ENCODE measurements at places on chromosomes 6 and 20.

- DNase-seq: no peak
These were observed 862.6 kb upstream of the MAN1A1 start for GRCh38 chr6:120211955-120212792.

- no peak for DNase-seq
These were observed 79.6 kb downstream of the IPCEF1 start for GRCh38 chr6:154276810-154277628.

DNA sequence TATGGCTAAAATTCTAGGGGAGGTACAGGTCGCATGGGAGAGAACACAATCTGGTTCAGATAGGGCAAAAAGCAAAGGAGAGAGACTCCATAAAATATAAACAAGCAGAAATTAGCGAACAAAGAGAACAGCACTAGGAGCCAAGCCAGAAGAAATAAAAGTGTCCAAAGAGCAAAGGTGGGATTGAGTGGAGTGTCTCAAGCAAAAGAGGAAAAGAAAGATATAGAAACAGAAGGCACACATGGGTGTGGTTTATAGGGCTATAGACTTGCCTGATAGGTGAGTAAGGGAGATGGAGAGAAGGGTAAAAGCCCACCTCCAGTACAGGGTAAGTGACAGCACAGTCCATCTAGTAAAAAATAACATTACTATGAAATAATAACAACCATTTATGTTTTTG, 36.5 kb upstream of the IRAK1BP1 start:
- no peak for DNase-seq

- DNase-seq: no peak
These were observed 25.4 kb upstream of the HLA-E start for GRCh38 chr6:30463651-30464618.

GRCh38 chr6:112018619-112019416, 35.1 kb upstream of the CCN6 start:
- DNase-seq: no peak

DNA sequence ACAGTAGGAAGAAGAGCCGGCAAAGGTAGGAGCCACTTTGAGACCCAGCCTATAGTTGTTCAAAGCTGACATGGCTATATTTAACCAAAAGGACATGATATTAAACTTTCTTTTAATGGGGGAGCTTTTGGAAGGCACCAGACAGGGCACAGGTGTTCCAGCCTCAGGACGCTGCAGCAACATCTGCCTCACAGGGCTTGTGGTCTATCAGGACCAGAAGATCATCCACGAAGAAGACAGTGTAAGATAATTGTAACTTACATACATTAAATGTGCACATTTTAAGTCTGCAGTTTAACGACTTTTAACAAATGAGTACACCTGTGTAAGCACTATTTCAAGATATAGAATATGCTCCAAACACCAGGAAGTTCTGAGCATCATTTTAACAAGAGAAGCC, 168.2 kb upstream of the PMEPA1 start:
- no peak for DNase-seq

GRCh38 chr6:29739882-29740261, 16.6 kb downstream of the HLA-F start:
- no peak for DNase-seq

DNA sequence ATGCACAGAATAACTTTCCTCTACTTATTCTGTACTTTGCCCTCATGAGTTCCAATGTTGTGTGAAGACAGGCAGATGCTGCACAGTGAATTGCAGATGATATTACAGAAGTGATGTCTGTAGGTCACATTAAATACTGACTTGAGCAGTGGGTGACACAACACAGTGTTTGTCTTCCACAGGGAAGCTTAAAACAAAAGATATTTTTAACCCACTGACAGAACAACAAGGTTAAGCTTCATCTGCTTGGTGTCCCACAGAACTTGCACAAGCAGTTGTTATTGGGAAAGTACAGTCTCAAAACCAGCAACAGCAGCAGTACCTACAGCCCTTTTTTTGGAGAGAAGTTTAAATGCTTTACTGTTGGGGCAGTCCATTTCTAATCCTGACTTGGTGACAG, 10.5 kb downstream of the SUMO4 start:
- DNase-seq: no peak

GRCh38 chr6:52667572-52667971, 3.3 kb upstream of the TMEM14A start:
- no peak for DNase-seq

DNA sequence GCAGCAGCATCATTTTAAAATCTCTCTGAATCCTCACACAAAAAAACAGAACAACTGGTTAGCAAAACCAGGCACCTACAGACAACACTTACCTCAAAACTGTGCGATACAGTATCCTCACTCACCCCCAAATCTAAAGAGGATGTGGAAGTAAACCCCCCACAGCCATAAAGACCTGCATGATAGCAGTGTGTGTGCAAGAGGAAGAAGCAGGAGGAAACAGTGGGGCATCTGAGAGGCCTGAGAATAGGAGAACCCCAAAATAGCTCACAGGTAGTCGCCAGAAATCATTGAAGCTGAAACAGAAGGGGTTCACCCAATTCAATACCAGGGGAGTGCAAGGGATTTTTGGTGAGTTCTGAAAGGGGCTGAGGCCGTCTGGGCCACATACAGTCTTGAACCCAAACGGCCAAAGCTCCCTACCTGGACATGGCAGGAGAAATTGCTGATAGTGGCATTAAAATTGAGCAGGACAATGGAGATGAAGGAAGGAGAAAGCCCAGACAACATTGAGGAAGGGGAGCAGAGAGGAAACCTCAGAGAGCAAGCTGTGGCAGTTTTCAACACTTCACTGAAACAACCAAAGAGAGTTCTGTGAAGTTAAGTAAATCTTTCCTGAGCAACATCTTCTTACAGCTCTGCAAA, 129.7 kb downstream of the FIG4 start:
- no peak for DNase-seq

GRCh38 chr6:34248198-34248726, 544 bp downstream of the SMIM29 start:
- no peak for DNase-seq

DNA sequence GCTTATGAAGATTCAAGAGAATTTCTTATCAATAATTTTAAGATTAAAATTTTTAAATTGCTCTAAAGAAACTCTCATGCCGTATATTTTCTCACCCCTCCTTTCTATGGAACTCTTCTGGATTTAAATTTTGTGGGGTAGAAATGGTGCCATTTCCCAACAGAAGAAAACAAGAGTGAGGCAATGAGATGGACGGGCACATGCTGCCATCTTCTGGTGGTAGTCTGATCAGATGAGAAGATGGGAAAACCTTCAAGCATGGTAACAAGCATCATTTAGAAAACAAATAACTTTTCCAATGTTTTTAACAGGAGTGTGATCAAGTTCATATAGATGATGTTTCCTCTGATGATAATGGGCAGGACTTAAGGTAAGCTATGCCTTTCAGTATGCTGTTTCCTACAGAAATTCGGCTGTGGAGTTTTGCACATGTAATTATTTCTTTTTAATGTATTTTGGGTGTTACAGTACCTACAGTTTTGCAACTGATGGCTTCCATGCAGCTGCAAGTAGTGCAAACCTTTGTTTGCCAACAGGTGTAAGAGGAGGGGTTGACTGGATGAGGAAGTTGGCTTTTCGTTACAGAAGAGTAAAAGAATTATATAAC, 271.4 kb downstream of the EYA4 start:
- peak; percentile 14 for DNase-seq

GRCh38 chr6:12009876-12010634, 2.1 kb upstream of the HIVEP1 start:
- no peak for DNase-seq

DNA sequence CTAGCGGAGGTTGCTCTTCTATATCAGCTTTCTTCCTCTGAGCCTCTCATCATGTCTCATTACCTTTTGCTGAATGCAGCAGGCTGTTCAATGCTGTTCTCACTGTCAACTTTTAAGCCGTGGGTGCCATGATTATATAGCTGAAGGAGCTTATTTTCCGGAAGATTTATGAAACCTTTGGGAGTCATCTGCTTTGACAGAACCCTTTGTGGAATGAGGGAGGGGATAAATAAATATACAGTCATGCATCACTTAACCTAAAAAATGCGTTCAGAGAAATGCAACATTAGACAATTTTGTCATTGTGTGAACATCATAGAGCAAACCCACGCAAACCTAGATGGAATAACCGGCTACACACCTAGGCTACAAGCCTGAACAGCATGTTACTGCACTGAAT, 102.2 kb upstream of the AKAP12 start:
- peak; percentile 26 for DNase-seq

DNA sequence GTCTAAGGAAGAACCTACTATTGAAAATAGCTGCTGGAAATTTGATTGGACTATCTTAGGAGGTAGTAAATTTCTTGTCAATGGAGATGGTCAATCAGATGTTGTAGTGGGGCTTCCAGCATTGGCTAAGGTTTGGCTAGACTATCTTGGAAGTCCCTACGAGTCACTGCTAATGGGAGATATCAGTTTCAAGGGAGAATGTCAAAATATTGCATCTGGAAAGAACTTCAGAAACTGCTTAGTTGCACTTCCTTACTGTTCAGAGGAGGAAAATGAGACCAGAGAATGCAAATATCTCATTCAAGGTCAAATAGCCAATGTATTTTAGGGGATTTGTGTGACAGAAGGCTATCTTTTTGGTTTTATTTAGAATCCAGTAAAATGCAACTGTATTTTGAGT, 53.5 kb upstream of the CCN2 start:
- DNase-seq: no peak

GRCh38 chr6:72094506-72094905, 208.2 kb downstream of the RIMS1 start:
- no peak for DNase-seq

DNA sequence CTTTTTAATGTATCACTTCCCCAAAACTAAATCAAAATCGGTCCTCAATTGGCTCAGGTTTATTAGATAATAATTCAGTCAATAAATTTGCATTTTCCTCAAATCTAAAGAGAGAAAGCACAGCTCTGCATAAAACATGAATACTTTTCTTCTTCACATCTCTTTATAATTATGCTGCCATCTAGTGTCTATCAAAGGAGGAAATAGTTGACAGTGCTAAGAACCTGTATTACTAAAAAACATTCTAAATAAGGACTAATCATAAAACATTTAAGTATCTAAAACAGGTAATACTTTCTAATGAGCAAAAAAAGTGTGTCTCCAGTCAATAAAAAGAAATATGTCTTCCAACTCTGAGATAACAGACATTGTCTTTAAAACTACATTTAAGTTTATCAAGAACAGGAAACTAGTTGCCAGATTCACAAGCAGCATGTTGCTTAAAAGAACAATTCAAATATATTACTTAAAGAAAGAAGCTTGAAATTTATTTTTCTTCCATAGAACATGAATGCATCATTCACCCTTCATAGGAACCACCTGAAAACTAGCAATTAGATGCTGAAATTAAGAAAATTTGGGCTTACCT, 56.5 kb upstream of the DST start:
- DNase-seq: no peak

- no peak for DNase-seq
These were observed 28.5 kb upstream of the CCR6 start for GRCh38 chr6:167094436-167094819.

- DNase-seq: no peak
These were observed 265.4 kb upstream of the RNF24 start for GRCh38 chr20:4280731-4281130.

DNA sequence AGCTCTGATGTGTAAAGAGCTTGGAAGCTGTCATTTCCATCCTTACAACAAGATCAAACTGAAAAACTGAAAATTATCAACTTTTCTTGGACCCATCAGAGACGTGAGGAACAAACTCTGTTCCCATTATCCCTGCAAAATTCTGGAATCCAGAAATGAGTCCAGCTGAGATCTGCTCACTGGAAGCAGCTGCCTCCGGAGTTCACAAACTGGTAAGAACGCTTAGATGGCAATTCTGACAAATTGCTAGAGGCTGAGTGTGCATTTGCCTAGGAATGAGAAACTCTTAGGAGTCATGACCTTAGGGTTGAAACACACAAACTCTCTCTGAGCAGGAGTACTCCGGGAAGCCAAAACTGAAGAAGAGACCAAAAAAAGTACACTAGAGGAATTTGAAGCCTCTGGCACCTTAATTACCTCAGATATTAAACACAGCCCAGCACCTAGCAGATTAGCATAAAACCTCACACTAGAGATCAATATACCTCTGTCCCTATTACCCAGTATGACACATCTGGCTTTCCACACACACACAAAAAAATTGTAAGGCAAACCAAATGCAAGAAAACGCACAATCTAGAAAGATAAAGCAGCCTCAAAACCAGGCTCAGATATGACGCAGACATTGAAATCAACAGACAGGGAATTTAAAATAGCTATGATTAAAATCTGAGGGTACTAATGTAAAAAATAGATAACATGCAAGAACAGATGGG, 233.5 kb upstream of the SGK1 start:
- no peak for DNase-seq

DNA sequence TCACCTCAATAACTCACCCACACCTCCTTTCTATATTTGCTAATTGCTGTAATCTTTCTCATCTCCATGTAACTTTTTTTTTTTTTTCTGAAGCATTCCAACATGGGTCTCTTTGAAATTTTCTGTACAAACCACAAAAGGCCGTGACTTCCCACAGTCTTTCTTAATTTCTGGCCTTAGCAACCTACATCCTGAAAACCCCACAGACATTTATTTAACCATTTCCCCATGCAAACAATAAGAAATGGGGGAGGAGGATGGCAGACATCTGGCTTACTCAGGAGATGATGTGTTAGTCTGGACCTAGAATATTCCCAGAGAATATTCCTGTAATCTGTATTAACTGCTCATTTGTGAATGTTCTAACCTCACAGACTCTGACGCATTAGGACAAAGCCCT, 57.6 kb downstream of the MEP1A start:
- no peak for DNase-seq

DNA sequence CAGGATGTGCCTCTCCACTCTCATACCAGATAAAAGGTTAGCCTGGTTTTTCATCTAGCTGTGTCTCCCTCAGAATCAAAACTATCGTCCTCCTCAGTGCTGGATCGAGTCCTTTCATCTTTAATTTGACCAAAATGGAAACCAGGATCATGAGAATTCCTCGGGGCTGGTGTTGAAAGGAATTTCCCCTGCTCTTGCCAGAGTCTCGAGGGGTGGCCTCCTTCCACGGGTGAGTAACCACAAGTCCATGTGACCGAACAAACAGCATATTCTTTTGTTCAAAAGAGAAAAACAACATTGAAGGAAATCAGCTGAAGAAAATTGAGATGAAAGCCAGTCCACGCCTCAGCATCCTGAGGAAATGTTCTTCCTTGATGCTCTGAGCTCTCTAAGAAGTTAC, 165.9 kb upstream of the CDYL start:
- no peak for DNase-seq

DNA sequence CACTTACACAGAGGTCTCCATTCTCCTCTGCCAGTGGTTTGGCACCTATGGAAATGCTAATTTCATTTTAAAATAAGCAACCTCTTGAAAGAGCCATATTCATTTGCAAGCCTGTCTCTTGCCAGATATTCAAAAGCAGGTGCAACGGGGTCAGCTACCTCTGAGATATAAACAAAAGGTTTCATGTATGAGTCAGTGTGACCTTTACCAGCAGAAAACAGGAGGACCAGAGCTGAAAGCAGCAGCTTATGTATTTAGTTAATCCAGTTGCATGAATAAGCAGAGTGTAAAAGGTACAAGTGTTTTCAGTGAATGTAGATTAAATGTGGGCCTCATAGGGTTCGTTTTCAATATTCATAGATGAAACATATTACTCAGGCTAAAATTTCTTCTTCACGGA, 56.0 kb downstream of the TENT5A start:
- no peak for DNase-seq

- no peak for DNase-seq
These were observed 8.1 kb downstream of the GLP1R start for GRCh38 chr6:39056681-39057080.

- no peak for DNase-seq
These were observed 688.6 kb upstream of the CITED2 start for GRCh38 chr6:140063021-140063399.

- DNase-seq: no peak
These were observed 66.1 kb downstream of the PHIP start for GRCh38 chr6:79011940-79012339.
